GF-D8 (cell line): ENCODE measurements at places on chromosomes 5 and 9.

DNA sequence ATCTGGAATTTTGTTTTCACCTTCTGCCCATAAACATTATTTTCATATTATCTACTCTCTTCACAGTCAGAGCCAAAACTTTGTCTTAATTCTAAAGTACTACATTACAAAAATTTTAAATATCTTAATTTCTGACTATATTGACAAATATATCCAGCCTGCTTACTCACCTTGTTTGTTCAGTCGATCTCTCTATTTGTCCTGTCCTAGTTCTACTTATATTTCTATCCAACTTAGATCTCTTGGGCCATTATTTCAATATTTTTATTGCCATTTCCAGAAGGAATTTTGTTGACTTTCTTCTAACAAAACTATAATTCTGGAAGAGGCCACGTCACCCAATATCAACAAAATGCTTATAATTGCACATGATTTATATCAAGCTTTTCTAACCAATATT lies 652.8 kb upstream of the CTNND2 start:
- DNase-seq: no peak

DNA sequence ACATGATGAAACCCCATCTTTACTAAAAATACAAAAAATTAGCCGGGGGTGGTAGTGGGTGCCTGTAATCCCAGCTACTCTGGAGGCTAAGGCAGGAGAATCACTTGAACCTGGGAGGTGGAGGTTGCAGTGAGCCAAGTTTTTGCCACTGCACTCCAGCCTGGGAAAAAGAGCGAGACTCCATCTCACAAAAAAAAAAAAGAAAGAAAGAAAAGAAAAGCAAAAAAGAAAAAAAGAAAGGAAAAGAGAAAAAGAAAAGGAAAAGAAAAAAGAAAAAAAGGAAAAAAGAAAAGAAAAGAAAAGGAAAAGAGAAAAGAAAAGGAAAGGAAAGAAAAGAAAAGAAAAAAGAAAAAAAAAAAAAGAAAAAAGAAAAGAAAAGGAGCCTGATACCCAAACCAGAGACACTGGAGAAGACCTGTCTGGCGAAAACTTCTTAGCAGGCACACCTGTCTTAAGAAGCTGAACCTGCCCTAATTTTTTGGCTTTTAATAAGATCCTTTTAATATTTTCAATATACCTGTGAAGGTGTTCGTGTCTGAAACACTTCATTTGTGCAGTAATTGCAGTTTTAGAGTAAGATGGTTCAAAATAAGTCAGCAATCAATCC lies 164.7 kb upstream of the IRX2 start:
- no peak for DNase-seq

DNA sequence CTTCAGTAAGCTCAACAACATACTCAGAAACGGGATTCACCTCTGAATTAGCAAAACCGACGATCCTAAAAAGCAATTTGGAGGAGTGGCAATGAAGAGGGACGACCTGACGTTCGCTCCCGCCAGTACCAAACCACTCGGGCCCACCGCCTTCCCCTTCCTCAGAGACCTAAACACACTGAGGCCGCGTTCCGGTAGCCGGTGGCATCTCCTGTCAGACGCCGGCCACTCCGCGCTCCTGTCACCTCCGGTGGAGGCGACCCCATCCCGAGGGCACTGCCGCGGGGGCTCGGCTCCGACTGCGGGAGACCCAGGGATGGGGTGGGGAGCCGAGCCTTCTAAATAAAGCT lies 617 bp downstream of the PPP6C start:
- DNase-seq: no peak

DNA sequence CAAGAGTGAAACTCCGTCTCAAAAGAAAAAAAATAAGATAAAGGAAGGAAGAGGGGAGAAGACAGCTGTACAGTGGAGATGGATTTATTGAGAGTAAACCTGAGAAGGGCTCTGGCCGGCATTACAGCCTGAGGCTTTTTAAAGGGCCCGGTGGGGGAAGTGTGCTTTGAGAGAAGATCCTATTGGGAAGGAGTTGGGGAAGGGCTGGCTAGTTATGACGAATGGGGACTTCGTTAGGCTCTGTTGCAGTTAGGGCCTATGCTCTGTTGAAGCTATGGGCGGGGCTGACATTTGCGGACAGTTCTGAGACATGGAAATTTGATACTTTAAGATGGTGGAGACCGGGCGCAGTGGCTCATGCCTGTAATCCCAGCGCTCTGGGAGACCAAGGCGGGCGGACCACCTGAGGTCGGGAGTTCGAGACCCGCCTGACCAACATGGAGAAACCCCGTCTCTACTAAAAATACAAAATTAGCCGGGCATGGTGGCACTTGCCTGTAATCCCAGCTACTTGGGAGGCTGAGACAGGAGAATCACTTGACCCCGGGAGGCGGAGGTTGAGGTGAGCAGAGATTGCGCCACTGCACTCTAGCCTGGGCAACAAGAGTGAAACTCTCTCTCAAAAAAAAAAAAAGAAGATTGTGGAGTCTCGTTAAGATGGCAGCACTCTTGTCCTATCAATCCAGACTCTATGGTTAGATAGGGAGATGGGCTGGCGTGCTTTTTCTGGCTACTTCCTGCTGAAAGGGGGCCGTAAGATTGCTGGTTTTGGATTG lies 33.2 kb downstream of the C9orf50 start:
- no peak for DNase-seq

DNA sequence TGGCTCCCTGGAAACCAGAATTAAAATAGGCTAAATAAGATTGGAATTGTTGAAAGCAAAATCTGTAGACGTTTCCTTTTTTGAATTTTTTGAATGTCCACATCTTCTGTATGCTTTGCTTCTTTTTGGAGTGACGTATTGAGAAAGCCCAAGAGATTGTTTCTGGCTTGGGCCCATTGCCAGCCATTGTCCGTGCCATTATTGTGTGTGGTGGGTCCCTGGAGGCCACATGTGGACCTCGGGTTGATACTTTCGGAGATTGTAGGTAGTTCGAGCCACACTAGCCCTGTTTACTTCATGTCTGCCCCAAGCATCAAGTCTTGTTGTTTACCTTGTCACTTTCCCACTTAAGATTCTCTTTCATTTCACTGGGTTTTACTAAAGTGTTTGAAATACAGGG lies 106.0 kb downstream of the PALM2AKAP2 start:
- no peak for DNase-seq

GRCh38 chr9:7906783-7907550 lies 107.4 kb upstream of the DMAC1 start:
- DNase-seq: no peak

DNA sequence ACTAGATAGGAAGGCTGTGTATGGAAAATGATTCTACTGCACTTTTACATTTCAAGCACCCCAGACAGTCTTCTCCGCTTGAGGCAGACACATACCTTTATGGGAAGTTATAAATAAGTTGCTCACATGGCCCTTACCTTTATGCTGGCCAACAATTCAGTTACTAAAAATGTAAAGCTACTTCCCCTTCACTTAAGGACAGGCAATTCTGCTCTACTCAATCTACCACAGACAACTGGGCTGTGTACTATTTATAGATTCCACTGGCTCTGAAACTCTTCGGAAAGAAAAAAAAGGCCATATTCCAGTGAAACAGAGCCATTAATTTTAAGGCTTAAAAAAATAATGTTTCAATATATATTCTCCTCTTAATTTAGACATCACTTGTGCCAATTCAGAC lies 59.4 kb downstream of the ELAVL2 start:
- DNase-seq: no peak

DNA sequence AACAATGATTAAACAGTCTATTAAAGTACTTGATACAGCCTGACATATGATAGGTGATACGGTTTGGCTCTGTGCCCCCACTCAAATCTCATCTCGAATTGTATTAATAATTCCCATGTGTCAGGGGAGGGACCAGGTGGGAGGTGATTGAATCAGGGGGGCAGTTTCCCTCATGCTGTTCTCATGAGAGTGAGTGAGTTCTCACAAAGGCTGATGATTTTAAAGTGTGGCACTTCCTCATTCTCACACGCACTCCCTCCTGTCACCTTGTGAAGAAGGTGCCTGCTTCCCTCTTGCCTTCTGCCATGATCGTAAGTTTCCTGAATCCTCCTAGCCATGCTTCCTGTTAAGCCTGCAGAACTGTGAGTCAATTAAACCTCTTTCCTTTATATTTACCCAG lies 40.1 kb upstream of the TARS1 start:
- no peak for DNase-seq

GRCh38 chr9:129138476-129139232 lies 27.4 kb downstream of the PTPA start:
- no peak for DNase-seq

DNA sequence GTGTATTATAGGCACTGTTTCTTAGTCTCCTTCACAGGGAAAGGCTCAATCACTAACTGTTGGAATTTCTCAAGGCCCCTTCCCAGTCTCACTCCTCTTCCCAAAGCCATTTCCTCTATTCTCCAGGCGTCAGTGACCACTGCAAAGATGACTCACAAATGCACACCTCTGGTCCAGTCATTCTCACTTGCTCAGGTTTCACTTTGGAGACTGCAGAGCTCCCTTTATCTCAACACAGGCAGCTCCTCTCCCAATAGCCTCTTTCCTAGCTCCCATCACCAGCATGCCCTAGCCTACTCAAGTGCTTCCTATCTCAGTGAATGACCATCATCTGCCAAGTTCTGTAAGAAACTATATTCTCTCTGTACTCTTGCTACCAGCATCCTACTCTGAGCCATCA lies 323.6 kb downstream of the NTRK2 start:
- no peak for DNase-seq

- no peak for DNase-seq
Measured at GRCh38 chr5:132013711-132014110, 2.3 kb upstream of the ACSL6 start.

DNA sequence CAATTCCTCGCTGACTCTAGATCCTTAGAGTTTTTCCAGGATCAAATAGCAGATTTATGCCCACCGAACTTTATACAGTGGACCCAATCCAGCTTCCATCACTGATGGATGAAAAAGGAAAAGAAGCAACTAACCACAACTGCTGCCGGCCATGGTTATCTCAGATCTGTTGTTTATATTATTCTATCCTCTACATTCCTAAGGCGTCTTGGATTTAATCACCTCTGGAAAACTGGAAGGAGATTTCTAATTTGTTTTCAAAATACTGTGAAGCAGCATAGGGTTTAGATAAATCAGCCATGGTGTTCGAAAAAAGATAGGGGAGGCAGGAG lies 663 bp upstream of the ZNF366 start:
- no peak for DNase-seq

DNA sequence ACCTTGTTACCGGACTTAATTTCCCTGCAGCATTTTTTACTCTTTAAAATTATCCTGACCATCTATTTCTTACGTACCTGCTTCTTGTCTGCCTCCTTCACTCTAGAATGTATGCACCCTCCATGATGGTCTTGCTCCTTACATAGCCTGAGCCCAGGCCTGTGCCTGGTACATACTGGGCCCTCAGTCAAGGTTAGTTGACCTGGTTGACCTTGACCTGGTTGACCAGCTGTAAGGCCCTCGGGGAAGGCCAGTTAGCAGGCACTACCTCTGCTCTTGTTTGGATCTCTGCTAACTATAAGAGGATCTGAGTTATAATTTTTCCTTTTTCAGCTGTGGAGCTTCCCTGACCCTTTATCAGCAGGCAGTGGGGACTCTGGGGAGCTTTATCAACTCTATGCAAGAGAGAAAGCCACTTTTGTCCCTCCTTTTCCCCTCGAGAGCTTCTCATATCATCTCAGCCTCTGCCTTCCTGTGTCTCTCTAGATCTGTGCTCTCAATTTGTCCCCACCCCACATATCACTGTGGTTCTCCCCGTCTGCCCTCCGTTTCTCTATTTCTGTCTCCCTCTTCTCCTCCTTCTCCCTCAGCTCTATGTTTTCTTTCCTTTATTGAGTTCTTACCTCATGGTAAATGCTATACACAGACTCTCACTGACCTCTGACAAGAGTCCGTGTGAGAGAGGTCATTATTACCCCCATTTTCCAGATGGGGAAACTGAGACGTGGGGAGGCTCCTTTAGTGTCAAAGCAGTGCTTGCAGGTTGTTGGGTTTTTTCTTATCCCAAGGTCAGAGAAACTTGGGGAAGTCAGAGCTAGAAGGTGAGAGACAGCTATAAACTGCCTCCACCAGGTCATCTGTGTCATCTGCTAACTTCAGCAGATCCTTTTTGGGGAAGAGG lies 28.6 kb downstream of the SPRY4 start:
- DNase-seq: no peak

DNA sequence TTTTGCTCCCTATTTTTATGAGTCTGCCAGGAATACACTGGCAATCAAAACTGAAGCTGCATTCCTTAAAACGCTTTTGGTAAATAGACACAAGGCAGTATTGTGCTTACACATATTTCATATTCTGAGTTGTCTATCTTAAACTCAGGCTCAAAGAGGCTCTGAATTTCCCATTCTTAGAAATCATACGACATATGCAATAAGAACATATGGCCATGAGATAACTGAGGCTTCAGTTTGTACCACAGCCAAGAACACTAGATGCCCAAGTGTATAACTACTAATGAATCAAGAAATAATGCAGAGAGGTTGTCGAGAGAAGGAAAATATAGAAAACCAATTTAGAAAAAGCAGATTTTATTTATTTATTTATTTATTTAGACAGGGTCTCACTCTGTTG lies 357.4 kb downstream of the NDUFS4 start:
- DNase-seq: no peak

DNA sequence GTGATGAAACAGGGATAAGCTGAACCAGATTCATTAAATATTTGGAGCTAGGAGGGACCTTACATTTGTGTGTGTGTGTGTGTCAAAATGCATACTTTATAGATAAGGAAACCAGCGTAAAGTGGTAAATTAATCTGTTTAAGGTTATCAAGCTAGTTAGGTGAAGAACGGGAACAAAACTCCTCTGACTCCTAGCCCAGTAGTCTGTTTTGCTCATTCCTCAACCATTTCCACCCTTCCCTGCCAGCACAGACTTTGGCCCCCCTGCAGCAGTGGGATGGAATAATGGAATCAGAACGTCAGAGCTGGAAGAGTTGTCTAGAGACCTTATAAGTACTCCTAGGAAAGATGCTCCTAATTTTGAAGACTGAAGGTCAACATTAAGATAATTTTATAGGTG lies 6.5 kb downstream of the AGXT2 start:
- no peak for DNase-seq

DNA sequence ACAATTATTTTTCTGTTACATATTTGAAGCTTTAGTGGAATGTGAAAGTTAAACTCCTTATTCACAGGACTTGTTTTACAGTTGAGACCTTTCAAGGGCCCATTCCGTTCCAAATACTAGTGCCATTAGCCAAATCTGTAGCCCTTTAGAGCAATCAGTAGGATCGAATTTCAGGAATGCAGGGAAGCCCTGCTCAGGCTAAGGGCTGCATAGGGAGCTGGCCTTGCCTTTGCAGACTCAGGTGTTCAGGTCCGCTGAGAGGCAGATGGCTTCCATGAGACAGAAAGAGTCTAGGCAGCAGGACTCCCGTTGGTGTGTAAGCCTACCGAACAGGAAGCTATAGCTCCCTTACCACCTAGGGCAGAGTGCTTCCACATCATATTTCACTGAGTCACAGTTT lies 150.1 kb upstream of the SLC27A6 start:
- no peak for DNase-seq

- no peak for DNase-seq
Measured at GRCh38 chr9:20197976-20198685, 409.3 kb upstream of the SLC24A2 start.

- DNase-seq: no peak
Measured at GRCh38 chr5:89072842-89073672, 190.1 kb upstream of the MEF2C start.

GRCh38 chr5:74063346-74063745 lies 437.4 kb downstream of the ARHGEF28 start:
- no peak for DNase-seq

GRCh38 chr9:76655121-76655541 lies 109.1 kb upstream of the PCA3 start:
- peak; percentile 32 for DNase-seq

GRCh38 chr9:16044579-16044881 lies 491.7 kb downstream of the CCDC171 start:
- no peak for DNase-seq

GRCh38 chr5:95913663-95914062 lies 48.0 kb downstream of the ELL2 start:
- no peak for DNase-seq
